Calu3 (cell line): ENCODE measurements at places on chromosomes 4 and X.
A peak's percentile ranks its signal among the peaks of the same experiment; 100 is the strongest.

- DNase-seq = no peak
Observed at GRCh38 chr4:89263265-89263664, 44.3 kb downstream of the GPRIN3 start.

DNA sequence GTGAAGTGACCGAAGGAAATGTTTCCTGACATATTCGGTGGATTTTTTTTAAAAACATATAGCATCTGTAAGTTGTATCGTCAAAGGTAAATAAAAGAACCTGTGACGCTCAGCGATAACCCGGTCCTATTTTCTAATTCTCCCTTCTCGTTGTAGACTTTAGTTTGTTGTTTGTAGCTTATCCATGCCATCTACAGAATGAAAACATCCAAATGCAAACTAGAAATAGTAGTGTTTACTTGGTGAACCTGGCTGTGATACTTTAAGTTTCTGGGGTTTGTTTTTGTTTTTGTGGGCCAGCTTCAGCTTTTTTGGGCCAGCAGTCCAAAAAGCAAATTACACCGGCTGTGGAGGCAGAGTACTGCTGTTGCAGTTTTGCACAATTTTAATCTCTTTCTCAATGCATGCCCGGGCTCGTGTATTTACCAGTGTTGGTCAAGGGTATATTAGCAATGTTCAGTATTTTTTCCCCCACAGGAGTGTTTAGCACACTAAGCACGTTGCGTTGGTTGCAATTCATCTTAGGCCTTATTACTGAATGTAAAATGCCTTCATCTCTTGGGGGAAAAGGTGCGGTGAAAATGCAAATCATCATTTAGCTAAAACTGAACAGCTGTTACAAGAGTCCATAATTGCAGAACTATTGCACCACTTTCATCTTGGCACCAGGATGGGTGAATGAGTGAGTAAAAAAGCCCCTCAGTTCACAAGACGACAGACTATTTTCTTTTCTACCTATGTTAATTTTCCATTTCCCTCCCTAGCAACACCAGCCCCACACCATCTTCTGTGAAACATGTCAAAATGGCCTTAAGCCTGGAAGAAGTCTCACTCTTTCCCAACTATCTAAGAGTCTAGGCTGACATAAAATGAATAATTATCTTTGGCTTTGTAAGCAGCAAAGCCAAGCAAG, 1.7 kb upstream of the CNOT6L start:
- DNase-seq = no peak

- no peak for DNase-seq
Observed at GRCh38 chr4:6125103-6125651, 75.2 kb downstream of the JAKMIP1 start.

DNA sequence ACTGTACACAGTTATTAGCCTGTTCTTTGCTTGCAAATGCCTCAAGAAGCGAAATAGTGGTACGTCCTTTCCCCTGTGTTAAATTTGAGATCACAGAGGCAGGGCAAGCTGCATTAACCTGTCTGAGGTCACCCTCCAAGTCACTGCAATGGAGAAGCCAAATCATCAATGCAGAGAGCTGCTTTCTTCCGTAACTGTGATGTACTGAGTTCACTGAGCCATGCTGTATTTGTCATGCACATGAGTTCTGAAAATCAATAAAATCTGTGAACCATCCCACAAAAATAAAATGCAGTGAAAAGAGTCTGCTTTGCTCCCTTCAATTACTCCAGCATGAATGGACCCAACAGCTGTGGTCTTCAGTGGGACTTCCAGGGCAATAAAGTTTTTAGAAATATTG, 393.5 kb downstream of the KCNIP4 start:
- no peak for DNase-seq

- DNase-seq = no peak
Observed at GRCh38 chr4:126748736-126749135, 884.0 kb upstream of the INTU start.

- DNase-seq = peak; percentile 43
Observed at GRCh38 chr4:184899261-184900134, 73.7 kb upstream of the ACSL1 start.

- DNase-seq = no peak
Observed at GRCh38 chrX:7582191-7582590, 260.8 kb upstream of the VCX start.

- DNase-seq = no peak
Observed at GRCh38 chr4:1488831-1489638, 82.8 kb upstream of the NKX1-1 start.

GRCh38 chr4:118586357-118586790, 98.8 kb upstream of the METTL14 start:
- peak; percentile 18 for DNase-seq

GRCh38 chr4:97105347-97106099, 1037.8 kb downstream of the STPG2 start:
- DNase-seq = no peak

- no peak for DNase-seq
Observed at GRCh38 chr4:112633477-112634235, 3.1 kb downstream of the ZGRF1 start.

DNA sequence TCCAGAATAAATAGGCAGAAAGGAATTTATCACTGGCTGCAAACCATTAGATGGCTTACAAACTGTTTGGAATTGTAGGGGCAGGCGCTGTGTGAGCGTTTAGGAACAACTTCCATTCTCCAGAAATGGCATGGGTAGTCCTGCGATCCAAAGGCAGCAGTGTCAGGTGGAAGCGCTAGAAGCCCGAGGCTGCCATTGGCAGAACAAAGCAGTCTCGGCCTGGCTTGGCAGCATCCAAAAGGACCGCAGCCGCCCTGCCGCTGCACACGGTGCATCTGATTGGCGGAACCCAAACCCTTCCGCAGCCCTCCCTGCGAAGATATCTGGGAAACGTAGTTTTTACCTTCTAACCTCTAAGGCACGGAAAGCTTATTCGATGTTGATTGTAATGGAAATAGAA, 23.6 kb upstream of the YTHDC1 start:
- DNase-seq = no peak

DNA sequence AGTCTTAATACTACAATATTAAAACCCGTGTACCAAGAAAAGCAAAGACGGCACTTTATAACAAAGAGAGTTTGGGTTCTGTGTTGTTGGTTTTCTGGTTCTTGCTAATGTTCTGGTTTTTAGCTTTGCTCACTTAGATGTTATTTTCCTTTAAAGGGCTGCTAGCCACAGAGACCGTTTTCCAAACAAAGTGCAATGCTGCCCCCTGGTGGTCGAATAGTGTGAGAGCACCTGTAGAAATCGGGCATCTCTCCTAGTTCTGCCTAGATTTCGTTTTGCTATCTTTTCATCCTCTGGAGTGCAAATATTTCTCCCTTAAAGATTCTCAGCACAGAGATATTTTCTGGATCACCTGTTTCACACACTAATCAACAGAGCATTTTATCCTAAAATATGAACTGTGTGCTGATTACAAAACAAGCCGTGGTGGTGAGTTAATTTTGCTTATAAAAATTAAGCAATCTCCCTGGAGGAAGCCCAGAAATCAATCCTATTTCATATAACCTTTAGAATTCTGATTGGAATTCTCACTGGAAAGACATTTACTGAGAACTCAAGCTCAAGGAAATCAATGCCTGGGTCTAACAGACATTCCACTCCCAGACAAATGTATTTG, 334.5 kb upstream of the NOCT start:
- DNase-seq = peak; percentile 71

DNA sequence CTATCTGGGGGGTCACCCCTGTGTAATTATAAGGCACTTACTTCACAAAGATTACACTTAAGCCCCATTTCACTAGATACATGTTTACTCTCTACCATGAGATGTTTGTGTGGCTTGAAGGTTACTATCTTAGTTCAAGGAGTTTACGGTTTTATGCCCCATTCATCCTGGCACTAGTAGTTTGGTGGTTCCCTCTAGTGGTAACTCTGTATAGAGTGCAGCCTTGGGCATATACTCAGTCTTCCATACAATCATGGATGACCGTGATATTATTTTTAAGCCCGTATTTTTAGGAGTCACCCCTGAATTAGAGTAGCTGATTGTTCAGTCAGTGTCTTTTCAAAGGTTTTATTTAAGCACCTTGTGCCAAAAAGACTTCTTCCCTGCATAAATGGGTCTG, 109.9 kb upstream of the FAM47C start:
- DNase-seq = no peak

GRCh38 chr4:109739547-109739946, 9.7 kb upstream of the PLA2G12A start:
- no peak for DNase-seq

GRCh38 chr4:83255584-83255983, 29.0 kb downstream of the COQ2 start:
- DNase-seq = no peak

DNA sequence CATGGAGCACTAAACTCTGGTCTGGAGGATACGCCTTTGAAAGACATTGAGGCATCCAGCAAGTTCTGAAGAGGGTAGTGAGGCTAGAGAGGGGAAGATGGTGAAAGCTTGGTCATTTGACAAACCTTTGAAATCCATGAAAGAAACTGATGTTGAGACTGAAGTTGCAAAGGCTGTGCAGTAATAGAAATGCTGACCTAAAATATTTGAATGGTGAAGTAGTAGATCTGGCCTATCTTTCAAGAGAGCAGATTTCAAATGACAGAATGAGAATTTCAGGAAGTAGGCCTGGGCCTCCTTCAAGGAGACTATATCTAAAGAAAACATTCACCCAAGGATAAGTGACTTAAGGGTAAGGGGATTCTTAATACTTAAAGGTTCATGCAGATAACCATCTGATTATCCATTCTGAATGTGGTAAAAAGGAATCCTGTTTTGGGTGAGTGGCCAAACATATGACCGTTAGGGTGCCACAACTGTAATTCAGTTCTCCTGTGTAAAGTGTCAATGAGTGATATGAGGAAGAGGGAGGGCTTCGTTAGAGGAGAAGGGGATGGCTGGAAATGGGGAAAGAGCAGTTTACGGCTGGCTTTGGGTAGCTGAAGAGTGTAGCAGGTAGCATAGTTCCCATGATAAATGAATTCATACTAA, 62.2 kb downstream of the AMELX start:
- no peak for DNase-seq

- DNase-seq = peak; percentile 49
Observed at GRCh38 chr4:139666735-139667281, 1.2 kb downstream of the MGST2 start.

- DNase-seq = no peak
Observed at GRCh38 chr4:6178757-6179156, 21.6 kb downstream of the JAKMIP1 start.

DNA sequence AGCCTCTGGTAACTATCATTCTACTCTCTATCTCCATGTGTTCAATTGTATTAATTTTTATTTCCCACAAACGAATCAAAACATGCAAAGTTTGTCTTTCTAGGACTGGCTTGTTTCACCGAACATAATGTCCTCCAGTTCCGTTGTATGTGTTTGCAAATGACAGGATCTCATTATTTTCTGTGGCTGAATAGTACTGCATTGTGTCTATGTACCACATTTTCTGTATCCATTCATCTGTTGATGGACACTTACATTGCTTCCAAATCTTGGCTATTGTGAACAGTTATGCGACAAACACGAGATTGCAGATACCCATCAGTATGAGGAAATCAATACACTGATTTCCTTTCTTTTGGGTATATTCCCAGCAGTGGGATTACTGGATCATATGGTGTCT, 8.4 kb upstream of the LDOC1 start:
- DNase-seq = no peak
